Activated CD4-positive, alpha-beta T cell treated with anti-CD3 and anti-CD28 coated beads for 36 hours (primary cell): ENCODE measurements at places on chromosomes 3 and 15. TPM values are rescaled to one million over a fixed set of nuclear protein-coding genes. Genes with fewer than 3 reads are reported as not detected.

GOLGA8M gene
- 0.35 TPM for total RNA-seq

LRTM1 gene
- total RNA-seq, result not detected

TNFSF10 gene
- total RNA-seq, result 34.8 TPM

MAGEL2 gene
- total RNA-seq, result not detected

GTF2A2 gene
- 198 TPM for total RNA-seq

GPR15 gene
- total RNA-seq, result 1.3 TPM

ADPGK gene
- total RNA-seq, result 58.0 TPM

UNC45A gene
- 51.4 TPM for total RNA-seq

DHFR2 gene
- 7.4 TPM for total RNA-seq

FOXL2NB gene
- total RNA-seq, result not detected

GMNC gene
- not detected for total RNA-seq

FBN1 gene
- total RNA-seq, result 0.56 TPM

GOLGA6D gene
- total RNA-seq, result not detected

ISLR gene
- total RNA-seq, result not detected

RBP2 gene
- not detected for total RNA-seq

TRIP4 gene
- total RNA-seq, result 19.6 TPM

ZDHHC19 gene
- total RNA-seq, result not detected

ACKR4 gene
- 0.09 TPM for total RNA-seq

RAB8B gene
- 147 TPM for total RNA-seq

IMP3 gene
- 87.5 TPM for total RNA-seq

BLOC1S6 gene
- total RNA-seq, result 52.5 TPM

KCNH8 gene
- 0.05 TPM for total RNA-seq

SOX2 gene
- total RNA-seq, result not detected

LYZL4 gene
- total RNA-seq, result not detected

FHIT gene
- total RNA-seq, result 10.2 TPM

TRPC1 gene
- 6.2 TPM for total RNA-seq

PLA1A gene
- total RNA-seq, result not detected

RTP1 gene
- not detected for total RNA-seq

CCR8 gene
- total RNA-seq, result 0.77 TPM

MINAR1 gene
- total RNA-seq, result 0.51 TPM

CTXND1 gene
- total RNA-seq, result not detected

GRM2 gene
- 0.47 TPM for total RNA-seq

SATB1 gene
- total RNA-seq, result 471 TPM

CHDH gene
- total RNA-seq, result 0.55 TPM

SLC24A1 gene
- 8.0 TPM for total RNA-seq

CASR gene
- 0.05 TPM for total RNA-seq

EPHA3 gene
- 0.09 TPM for total RNA-seq

FOXB1 gene
- total RNA-seq, result 0.53 TPM

FANCD2OS gene
- total RNA-seq, result not detected

NR2F2 gene
- total RNA-seq, result not detected

NANOGP8 gene
- total RNA-seq, result not detected

GOLGA8J gene
- total RNA-seq, result not detected

ZNF620 gene
- 3.9 TPM for total RNA-seq

ADIPOQ gene
- not detected for total RNA-seq

LMLN gene
- total RNA-seq, result 7.7 TPM

CCDC191 gene
- total RNA-seq, result 2.2 TPM

SNX33 gene
- 2.4 TPM for total RNA-seq

CYP1A2 gene
- total RNA-seq, result not detected

ZNF502 gene
- total RNA-seq, result 1.8 TPM
